ENCODE measurements at places on chromosomes 16 and 17.

GRCh38 chr17:83193336-83194185, 114.2 kb downstream of the METRNL start:
- no peak for DNase-seq

GRCh38 chr16:50372611-50373344, 4.0 kb upstream of the BRD7 start:
- no peak for DNase-seq

- no peak for DNase-seq
These were observed 4.0 kb upstream of the HSD11B2 start for GRCh38 chr16:67426950-67427349.

- DNase-seq, result no peak
These were observed 4.8 kb downstream of the SYNGR2 start for GRCh38 chr17:78173097-78173715.

GRCh38 chr17:32253117-32253611, 12.5 kb upstream of the RHBDL3 start:
- DNase-seq, result no peak

DNA sequence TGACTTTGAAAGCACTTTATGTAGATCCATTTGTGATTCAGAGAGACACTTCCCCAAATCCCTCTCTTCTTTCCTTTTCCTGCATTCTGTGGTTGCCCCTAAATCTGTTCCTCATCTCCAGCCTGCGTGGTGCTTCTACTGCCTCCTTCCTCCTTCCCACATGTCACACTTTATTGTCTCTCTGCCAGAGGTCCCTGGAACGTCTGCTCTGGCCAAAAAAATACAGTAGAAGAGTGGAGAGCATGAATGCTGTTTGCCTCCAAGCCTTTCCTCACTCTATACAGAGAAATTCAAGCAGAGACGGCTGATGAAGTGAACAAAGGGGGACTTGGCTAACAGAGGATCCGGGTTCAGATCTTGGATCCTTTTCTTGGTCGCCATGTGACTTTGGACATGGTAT, 22.8 kb upstream of the IRX3 start:
- no peak for DNase-seq

GRCh38 chr17:50209472-50210239, 8.2 kb upstream of the COL1A1 start:
- DNase-seq, result no peak

DNA sequence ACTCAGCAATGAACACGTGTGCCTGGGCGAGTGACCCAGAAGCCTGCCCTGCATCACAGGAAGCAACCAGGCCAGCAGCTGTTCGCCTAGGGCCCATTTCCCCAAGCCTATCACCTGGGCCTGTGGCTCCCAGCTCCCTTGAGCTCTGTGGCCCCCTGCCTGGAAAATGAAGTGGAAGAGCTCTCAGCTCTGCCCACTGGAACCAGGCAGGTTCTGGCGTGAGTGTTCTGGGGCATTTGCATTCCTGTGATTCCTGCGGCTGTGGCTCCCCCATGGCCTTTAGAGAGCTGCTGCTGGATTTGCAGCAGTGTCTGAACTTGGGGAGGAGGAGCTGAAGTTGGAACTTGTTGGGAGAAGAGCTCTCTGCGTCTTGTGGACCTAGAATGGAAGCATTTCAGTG, 22.8 kb downstream of the PGS1 start:
- no peak for DNase-seq

DNA sequence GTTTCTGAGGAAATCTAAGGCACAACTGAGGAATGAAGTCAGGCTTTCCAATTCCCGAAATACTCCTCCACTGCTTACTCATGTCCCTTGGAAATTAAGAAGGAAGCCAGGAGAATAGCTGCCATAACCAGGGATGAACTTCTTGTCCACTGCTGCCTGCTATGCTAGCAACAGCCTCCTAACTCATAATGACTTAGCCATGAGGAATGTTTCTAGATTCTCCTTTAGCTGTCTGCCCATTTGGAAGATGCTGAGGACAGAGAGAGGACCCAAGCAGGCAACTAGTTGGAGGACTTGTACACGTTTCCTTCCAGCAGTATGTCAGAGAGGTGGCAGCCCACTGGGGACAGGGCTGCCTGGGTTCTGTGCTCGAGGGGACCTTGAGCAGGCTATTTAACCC, 939 bp upstream of the CCL2 start:
- DNase-seq, result no peak

DNA sequence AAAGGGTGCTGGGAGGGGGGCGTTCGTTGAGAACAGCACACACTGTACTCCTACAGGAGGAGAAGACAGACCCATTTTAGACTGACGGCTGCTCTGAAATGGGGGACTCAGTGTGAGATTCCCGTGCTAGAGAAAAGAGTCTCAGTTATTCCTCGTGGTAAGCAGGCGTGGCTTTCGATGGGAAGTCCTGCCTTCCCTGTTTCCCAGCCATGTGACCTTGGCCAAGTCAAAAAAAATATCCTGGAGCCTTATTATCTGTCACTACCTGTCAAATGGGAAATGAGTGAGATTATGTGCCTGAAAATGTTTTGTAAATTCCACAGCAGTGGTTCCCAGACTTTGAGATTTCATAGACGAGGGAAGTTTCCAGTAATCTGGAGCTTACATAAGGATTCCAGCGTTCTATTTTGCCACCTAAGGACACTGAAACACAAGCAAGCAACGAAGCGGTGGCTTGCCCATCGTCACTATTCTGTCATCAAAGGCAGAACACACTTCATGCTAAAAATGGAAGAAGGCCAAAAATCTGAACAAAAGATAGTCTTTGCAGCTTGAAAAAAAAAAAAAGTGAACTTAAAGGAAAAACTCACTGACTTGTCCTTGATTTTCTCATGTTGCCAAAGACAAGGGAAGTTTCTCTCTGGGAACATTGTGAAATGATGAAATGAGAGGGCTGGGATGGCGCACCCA, 253.4 kb upstream of the RPL38 start:
- DNase-seq, result no peak

DNA sequence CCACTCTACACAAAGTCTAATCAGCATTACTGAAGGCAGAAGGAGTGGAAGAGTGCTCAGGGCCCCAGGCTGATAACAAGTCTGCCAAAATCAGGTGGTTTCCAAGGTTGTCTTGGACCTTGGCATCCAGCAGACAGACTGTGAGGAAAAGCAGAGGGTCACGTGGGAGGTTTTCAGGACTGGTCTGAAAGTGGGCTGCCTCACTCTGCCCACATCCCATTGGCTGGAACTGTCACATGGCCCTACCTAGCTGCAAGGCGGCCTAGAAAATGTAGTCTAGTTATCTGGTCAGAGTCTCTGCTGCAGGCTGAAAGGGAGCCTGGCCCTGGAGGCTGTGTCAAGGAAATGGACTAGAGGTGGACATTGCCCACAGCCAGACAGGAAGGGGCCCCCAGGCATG, 310.7 kb upstream of the ASIC2 start:
- no peak for DNase-seq

GRCh38 chr17:56908001-56908542, 5.8 kb downstream of the TRIM25 start:
- DNase-seq, result no peak

DNA sequence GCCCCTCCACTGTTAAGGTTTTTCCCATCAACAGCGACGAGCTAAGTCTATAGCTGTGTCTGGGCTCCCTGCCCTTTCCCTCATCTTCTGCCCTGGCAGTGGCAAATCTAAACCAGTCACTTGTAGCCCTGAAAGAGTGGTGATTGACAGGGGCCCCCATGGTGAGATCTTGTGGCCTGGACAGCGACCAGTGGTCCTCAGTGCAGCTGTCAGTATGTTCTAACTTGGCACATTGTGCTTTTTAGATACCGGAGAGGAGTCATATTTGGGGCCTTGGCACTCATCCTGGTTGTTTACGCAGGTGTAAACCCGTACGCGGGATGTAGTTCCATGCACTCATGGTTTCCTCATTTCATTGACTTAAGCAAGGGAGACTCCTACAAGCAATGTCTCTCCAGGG, 57.5 kb upstream of the ARHGAP44 start:
- DNase-seq, result no peak

- DNase-seq, result peak; percentile 43
These were observed at the start of gene CALB2 for GRCh38 chr16:71358464-71358998. CALB2 (plus strand) TSS chr16:71358723; CDS start chr16:71358793, 70 bp downstream.

- DNase-seq, result no peak
These were observed 16.4 kb upstream of the ALOX15B start for GRCh38 chr17:8022360-8023003.

DNA sequence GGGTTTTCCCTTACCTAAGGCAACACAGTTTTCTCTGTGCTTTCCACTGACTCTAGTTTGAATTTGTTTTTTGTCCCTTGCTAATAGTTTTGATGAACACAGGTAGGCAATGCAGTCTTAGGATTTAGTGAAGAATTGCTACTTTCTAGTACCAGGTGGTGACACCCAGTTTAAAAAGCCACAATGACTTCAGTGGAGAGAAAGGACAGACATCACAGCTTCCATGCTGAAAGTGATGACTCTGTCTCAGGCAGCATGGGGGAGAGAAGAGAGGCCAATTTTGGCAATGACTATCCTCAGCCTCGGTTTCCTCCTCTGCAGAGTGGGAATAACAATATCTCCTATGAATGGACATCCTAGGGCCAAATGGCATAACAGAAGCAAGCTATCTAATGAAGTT, 118.8 kb downstream of the AXIN2 start:
- no peak for DNase-seq

GRCh38 chr17:71799657-71800056, 321.2 kb upstream of the SOX9 start:
- no peak for DNase-seq

GRCh38 chr17:17239832-17240231, 2.9 kb upstream of the FLCN start:
- DNase-seq, result no peak

DNA sequence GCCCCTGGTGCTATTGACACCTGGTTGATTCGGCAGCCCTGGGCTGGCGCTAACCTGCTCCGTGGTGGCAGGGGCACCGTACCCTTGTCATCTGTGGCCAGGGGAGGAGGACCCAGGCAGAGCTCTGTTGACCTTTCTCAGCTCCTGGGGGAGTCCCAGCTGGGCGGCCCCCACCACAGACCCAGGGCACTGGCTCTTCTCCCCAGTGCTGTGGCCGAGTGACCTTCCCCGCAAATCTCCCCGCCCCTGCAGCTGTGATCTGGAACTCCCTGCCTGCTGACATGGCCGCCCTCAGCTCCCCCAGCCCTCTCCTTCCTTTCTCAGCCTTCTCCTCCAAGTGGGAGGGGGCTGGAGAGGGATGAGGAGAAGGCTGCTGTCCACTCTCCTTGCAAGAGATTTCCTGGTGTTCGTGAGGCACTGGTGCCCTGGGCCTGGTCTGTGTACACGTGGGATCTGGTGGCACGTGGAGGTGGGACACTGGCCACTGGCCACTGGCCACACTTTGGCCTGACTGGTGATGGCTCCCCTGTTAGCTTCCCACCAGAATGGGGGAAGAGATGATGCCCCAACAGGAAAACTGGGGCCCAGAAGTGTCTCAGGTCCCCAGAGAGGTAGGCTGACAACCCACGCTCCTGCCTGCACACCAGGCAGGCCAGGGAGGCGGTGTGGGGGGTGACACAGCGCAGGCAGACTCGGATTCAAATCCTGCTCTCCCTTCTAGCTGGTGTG, 8.2 kb downstream of the FMNL1 start:
- DNase-seq, result no peak

- DNase-seq, result no peak
These were observed 91.4 kb downstream of the CACNG3 start for GRCh38 chr16:24347556-24347955.

- peak; percentile 66 for DNase-seq
These were observed 8.2 kb downstream of the SYNGR2 start for GRCh38 chr17:78176548-78177025.

- no peak for DNase-seq
These were observed 10.6 kb downstream of the NAA60 start for GRCh38 chr16:3454093-3454492.

- DNase-seq, result no peak
These were observed 5.8 kb downstream of the WIPF2 start for GRCh38 chr17:40224718-40225550.

GRCh38 chr17:2023692-2024571, 1.2 kb downstream of the RTN4RL1 start:
- DNase-seq, result no peak

GRCh38 chr16:73385696-73386095, 337.8 kb upstream of the ZFHX3 start:
- DNase-seq, result no peak

- DNase-seq, result no peak
These were observed 31.7 kb downstream of the CPNE2 start for GRCh38 chr16:57123974-57124674.

DNA sequence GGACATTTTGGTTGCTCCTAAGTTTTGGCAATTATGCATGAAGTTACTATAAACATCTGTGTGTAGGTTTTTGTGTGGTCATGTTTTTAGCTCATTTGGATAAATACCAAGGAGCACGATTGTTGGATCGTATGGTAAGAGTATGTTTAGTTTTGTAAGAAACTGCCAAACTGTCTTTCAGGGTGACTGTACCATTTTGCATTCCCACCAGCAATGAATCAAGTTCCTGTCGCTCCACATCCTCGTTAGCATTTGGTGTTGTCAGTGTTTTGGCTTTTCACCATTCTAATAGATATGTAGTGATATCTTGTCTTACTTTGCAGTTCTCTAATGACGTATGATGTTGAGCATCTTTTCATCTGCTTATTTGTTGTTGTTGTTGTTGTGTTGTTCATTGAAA, 20.2 kb downstream of the TENT4B start:
- no peak for DNase-seq

DNA sequence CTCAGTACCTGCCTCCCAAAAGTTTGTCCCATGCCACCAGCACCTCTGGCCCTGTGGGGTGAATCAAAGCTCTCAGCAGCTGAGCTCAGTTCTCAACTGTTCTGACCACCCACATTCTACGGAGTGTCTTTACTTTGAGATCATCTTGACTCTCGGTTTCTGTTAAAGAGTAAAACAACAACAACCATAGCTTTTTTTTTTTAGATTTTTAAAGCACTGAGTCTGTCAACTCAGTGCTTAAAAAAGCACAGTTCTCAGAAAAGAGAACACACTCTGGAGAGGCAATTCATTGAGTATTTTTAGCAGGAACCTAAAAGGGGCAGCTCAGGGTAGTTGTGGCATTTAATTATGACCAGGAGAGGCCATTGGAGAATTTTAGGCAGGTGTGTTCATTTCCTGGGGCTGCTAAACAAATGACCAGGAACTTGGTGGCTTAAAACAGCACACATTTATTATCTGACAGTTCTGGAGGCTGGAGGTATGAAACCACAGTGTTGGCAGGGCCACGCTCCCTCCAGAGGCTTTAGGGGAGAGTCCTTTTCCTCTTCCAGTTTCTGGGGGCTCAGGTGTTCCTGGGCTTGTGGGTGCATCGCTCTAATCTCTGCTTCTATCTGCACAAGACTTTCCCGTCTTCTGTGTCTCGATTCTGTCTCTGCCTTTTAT, 6.7 kb upstream of the WFIKKN2 start:
- no peak for DNase-seq

- no peak for DNase-seq
These were observed at the start of gene SLC5A11 for GRCh38 chr16:24845726-24846547. SLC5A11 (plus strand) TSS chr16:24845963; CDS start chr16:24858644, 12,681 bp downstream.

GRCh38 chr16:77068402-77068801, 122.6 kb upstream of the MON1B start:
- DNase-seq, result no peak

Data from activated T-helper 1 cell treated with anti-CD3 and anti-CD28 coated beads, Interleukin-2, amount 50 U/mL, for 16 hours (primary cell).